MV-4-11 (cell line): ENCODE measurements at places on chromosomes 4 and X.

GRCh38 chrX:31580726-31581125 is 508.9 kb upstream of the FTHL17 start:
- DNase-seq = no peak

- no peak for DNase-seq
Measured at GRCh38 chr4:169032883-169033645, 23.0 kb upstream of the CBR4 start.

- no peak for DNase-seq
Measured at GRCh38 chrX:139194571-139195280, 335.8 kb upstream of the F9 start.

GRCh38 chrX:110293658-110294057 is 24.2 kb downstream of the AMMECR1 start:
- DNase-seq = no peak

- DNase-seq = peak; percentile 90
Measured at GRCh38 chr4:61540944-61541343, 340.8 kb downstream of the ADGRL3 start.

DNA sequence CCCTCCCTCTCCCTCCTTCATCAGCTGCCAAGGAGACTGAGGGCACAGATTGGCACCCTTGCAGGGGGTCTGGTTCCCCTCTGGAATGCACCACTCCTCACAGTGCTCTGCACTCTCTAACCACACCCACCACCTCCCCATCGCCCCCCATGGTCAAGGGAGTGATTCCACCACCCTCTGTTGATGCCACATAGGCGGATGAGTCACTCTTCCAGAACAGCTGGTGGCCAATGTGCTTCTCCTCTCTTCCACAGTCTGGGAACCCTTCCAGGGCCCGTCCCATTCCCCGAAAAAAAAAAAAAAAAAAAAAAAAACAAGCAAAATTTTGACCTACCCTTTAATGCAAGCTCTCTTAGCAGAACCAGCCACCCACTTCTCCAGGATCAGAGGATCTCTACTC is 341.3 kb upstream of the KLF3 start:
- no peak for DNase-seq

- no peak for DNase-seq
Measured at GRCh38 chr4:25238052-25238451, 4.2 kb downstream of the PI4K2B start.

DNA sequence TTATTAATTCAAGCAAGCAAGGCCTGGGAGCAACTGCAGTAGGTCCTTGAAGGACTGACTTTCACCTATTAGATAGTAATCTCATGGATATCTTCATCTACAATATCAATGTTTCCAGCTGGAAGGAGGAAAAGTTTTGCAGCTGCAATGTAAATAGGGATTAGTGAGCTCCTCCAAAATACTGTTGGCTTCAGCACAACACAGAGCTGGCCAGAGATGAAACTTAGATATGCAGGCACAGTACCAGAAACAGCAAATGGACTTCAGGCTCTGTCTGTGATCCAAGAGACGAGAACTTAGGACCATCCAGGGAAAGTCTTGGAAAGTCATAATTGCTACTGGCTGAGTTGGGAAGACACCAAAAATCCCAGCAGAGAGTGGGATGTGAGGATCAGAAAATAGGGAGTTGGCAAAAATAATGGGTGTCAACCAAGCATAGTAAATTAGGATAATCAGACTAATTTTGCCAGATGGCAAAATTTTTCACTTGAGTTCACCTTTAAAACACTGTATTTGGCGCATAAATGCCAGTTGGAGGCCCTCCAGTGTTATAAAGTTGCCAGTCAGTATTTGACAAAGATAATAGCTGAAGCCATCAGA is 57.5 kb downstream of the PARM1 start:
- DNase-seq = no peak

- no peak for DNase-seq
Measured at GRCh38 chr4:44638091-44638490, 13.3 kb downstream of the YIPF7 start.

DNA sequence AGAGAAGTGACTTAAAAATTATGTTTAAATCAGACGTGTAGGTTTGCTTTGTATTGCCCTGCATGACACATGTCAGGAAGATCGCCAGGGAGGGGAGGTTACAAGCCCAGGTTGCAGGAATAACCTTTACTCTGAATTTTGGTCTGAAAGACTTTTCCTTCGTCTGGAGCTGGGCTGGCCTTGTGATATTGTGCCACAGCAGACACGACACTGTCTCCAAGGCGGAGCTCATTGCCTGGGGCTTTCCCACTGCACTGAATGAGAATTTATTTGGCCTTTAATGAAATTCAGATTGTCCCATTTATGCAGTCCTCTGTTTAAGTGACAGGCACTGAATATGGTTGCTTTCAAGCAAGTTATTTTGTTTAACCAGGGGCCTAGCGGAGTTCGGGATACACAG is 45.1 kb downstream of the RHOH start:
- DNase-seq = no peak

DNA sequence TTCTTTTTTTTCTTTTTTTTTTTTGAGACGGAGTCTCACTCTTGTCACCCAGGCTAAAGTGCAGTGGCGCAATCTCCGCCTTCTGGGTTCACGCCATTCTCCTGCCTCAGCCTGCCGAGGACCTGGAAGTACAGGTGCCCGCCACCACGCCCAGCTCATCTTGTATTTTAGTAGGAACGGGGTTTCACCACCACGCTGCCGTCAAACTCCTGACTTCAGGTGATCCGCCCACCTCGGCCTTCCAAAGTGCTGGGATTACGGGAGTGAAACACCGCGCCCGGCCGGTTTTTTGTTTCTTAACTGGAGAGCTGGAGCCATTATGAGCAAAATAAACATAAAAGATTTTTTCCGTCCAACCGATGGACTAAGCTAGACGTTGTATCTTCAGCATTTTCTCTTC is 1.9 kb upstream of the WDR17 start:
- DNase-seq = no peak

- DNase-seq = no peak
Measured at GRCh38 chrX:13955975-13956374, 73.7 kb downstream of the GEMIN8 start.

DNA sequence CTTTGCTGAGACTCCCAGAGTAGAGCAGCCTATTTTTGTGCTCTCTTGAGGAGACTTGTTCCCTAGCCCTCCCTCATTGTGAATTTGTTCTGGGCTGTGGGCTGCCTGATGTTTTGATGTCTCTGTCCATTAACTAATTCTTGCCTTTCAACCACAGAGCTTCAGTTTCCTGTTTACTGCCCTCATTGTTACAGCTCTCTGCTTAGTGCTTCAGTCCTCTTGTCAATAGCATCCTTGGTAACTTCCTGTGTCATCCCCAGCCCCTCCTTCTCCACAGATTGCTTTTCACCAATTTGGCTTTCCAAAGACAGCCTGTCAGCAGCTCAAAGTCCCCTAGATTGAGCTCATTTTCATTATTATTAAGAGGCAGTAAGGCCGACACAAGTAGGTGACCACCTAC is 69.9 kb downstream of the COX7B2 start:
- DNase-seq = no peak

DNA sequence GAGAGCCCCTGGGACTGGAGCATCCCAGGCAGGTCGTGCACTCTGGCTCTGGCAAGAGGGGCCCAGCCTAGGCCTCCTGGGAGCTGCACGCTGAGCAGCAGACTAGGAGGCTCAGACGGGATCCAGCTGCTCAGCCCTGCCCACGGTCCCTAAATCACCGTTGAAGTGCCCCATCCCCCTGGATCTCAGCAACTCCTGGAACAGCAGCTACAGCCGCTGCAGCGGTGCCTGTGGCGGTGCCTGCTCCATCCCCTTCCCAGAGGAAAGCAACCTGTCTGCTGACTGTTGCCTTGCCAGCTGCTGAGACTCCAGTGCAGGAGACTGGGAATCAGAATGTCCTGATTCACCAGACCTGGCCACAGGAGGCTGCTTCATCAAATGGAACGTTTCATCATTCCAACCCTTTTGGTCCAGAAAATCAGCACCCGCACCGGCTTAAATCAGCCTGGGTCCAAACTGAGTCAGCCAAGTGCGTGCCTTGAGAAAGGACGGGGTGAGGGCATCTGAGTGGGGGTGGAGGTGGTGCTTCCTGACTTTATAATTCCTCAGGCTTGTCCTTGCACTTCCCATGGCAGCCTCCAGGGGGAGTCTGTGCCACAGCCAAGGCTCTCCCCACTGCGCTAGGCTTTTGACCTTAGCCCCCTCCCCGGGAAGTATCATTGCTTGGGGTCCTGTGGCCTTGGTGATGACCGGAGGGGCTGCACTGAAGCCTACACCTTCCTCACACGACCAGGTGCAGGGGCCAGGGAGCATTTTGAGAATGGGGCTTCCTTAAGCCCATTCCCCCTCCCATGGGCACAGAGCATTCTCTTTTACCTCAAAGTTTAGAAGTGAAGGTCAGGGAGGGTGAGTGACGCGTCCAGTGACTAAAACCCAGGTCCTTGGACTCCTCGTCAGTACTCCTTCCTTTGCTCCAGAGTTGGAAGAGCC is 6.5 kb downstream of the ZNF185 start:
- peak; percentile 20 for DNase-seq

GRCh38 chrX:72142094-72142793 is 10.5 kb upstream of the RTL5 start:
- peak; percentile 14 for DNase-seq

- no peak for DNase-seq
Measured at GRCh38 chr4:3313556-3314228, 20.9 kb downstream of the RGS12 start.

DNA sequence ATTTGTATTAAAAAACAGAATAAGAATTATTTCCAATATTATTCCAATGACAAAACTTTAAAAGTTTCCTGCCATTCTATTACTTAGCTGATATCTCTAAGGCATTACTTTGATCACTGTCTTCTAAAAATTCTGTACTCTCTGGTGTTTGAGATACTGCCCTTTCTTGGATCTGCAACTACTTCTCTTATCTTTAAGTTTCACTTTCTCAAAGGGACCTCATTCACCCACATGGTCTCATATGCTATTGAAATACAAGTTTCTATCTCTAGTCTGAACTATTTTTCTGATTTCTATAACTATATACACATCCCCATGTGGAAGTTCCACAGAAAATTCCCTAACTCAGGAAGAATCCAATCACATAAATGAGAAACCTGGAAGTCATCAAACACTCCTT is 22.2 kb downstream of the TMPRSS11E start:
- DNase-seq = no peak

- DNase-seq = no peak
Measured at GRCh38 chrX:31279359-31279758, 207.5 kb upstream of the FTHL17 start.

- no peak for DNase-seq
Measured at GRCh38 chr4:160238790-160239189, 1135.9 kb downstream of the RAPGEF2 start.

DNA sequence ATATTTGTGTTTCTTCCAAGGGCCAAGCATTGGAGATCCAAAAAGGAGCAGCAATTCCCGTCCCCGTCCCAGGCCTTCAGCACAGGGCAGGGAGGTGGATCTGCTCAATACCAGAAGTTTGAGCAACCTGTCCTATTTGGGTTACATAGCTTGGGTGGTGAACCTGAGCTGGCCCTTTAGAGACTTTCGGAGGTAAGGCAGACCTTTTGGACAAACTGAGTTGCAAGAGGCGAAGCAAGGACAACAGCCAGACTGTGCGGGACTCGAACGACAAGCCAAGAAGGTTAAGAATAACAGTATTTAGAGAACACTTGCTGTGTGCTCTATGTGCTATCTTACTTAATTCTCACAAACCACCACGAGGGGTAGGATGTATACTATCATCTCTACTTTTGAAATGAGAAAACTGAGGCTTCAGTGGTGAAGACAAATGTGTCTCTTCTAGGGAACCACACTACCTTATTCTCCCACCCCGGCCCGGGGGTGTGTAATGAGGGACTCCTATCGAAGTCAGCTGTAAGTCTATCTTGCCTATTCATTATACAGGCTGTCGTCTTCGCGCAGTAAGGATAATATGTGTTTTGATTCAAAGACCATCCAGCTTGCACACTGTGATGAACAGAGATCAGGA is 1.3 kb downstream of the NOP14 start:
- peak; percentile 28 for DNase-seq

GRCh38 chr4:80967346-80967745 is 63.2 kb upstream of the BMP3 start:
- no peak for DNase-seq

- DNase-seq = no peak
Measured at GRCh38 chr4:153206534-153206933, 2.3 kb downstream of the TRIM2 start.

DNA sequence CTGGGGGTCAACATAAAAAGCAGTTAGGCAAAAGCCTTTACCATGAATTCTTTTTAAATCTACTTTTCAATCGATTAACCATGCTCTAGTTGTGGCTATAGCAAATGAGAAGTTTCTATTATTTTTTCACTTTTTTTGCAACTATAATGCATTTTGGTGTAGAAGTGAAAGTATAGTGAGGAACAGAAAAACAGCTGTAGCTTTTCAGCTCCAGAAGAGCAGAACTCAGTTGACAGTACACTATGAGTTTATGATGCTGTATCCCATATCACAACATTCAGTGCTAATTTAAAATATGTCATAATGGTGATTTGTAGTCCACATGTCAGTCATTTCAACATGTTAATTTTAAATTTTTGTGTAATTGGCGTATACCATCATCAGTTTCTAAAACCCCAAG is 8.7 kb upstream of the MUC7 start:
- DNase-seq = peak; percentile 15

DNA sequence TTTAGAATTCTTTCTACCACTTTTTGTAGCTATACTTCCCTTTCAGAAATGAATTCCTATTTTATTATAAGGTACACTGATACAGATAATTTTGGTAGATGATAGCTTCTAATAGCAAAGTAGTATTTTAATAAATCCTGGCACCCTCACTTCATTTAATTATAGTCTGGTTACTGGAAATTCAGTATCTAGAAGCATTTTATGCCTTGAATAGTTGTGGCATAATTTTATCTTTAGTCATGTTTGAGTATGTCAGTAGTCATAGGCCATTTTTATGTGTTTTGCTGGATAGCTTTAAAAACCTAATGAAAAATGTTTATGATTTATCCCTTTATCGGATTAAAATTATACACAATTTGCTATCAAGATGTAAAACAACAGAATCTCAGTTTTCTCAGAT is 92.3 kb downstream of the DIAPH2 start:
- no peak for DNase-seq

GRCh38 chr4:87559090-87559837 is 30.1 kb upstream of the SPARCL1 start:
- DNase-seq = peak; percentile 79

GRCh38 chr4:187714957-187715356 is 280.6 kb upstream of the ZFP42 start:
- no peak for DNase-seq

DNA sequence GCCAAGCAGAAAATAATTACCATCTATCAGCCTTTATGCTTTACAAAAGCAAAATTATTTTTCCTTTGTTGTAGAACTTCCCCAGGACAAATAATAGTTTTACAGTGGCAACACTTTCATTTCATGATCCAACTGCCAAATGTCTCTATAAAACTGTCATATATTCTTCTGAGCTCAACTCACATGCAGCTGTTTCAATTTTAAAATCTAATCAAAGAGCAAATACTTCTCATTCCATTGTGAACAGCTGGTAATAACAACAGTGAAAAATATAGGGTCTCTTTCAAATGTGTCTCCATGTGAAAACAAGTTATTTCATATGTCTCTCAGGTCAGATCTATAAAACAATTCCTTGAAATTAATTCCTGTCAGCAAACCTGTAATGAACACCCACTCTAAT is 270.6 kb upstream of the SLC7A11 start:
- no peak for DNase-seq

- DNase-seq = no peak
Measured at GRCh38 chr4:41678951-41679350, 69.6 kb downstream of the PHOX2B start.

- no peak for DNase-seq
Measured at GRCh38 chrX:107521877-107522586, 72.6 kb downstream of the FRMPD3 start.

GRCh38 chrX:130772776-130773143 is 130.2 kb downstream of the ENOX2 start:
- no peak for DNase-seq

GRCh38 chrX:65407157-65407626 is 127.4 kb downstream of the LAS1L start:
- no peak for DNase-seq
